ENCODE measurements at places on chromosomes 13 and 19.

DNA sequence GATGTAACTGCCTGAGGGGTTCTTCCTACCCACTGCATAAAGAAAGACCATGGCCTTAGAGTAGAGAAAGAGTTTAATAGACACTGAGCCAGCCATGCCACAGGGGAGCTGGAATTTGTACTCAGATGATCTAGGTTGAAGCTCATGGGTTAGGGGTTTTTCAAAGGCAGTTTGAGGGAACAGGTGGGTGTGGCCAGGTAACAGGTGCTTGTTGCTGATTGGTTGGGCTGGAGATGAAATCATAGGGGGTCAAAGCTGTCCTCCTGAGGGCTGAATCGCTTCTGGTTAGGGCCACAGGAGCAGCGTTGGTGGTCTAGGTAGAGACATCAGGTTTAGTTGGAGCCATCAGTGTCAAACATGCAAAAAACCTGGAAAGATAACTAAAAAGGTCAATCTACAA lies 59.2 kb upstream of the CSNK1A1L start:
- no peak for DNase-seq
- no peak overlapping the region for H3K27ac ChIP-seq
- no peaks in the 10 kb centered on the region for H3K36me3 ChIP-seq
- H3K4me1 ChIP-seq, result no peaks in the 10 kb centered on the region

- no peaks in the 10 kb centered on the region for H3K36me3 ChIP-seq
- DNase-seq, result no peak
- no peaks in the 10 kb centered on the region for H3K27me3 ChIP-seq
- no peak overlapping the region for H3K27ac ChIP-seq
- H3K4me3 ChIP-seq, result no peak overlapping the region
These were observed 11.4 kb downstream of the ZNF541 start for GRCh38 chr19:47561440-47562057.

DNA sequence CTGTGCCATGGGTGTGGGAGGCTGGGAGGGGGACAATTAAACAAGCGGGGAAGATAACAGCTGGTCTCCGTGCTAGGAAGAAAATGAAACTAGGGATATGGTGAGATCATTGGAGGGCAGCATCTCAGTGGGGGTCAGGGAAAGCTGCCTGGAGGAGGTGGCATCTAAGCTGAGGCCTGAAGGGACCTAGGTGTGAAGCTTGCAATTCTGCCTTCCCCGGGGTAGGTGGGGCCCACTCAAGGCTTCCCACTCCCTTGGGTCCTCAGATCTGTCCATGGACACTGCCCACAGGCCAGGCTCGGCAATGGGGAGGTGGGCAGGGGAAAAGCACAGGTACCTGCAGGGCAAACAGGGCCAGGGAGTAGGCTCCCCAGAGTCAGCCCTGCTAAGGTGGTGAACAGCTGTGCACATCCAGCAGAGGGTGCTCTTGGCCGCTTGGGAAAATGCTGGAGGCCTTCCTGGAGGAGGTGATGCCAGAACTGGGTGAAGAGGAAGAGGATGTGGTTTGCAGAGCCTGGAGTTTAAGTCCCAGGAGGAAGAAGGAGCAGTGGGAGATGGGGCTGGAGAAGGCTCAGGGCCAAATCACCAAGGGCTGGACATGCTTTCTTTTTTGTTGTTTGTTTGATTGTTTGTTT lies 25.7 kb upstream of the CCNE1 start:
- no peaks in the 10 kb centered on the region for H3K4me1 ChIP-seq
- no peak overlapping the region for H3K27ac ChIP-seq
- no peaks in the 10 kb centered on the region for H3K27me3 ChIP-seq
- no peaks in the 10 kb centered on the region for H3K36me3 ChIP-seq
- no peak overlapping the region for H3K4me3 ChIP-seq
- no peak for DNase-seq

DNA sequence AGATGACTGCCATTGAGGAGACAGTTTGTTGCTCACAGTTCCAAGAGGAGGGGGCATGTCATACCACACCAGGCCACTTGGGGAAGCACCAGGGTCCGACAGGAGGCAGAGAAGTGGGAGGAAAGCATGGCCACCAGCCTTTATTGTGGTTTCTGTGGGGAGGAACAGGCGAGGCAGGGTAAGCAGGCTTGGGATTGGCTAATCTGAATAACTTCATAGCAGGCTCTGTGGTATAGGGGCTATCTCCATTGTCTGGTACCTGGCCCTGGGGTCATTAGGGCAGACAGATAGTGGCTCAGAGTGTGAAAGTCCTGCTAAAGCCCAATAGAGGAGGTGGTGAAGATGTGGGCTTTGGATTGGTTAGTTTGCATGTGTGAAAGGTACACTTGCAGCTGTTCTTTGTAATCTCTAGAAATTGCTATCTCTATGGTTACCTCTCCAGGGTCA lies 35.5 kb downstream of the CBY2 start:
- H3K4me3 ChIP-seq, result no peak overlapping the region
- no peak for DNase-seq
- no peaks in the 10 kb centered on the region for H3K36me3 ChIP-seq
- no peaks in the 10 kb centered on the region for H3K4me1 ChIP-seq
- peaks cover 20% of the 10 kb centered on the region for H3K27me3 ChIP-seq

DNA sequence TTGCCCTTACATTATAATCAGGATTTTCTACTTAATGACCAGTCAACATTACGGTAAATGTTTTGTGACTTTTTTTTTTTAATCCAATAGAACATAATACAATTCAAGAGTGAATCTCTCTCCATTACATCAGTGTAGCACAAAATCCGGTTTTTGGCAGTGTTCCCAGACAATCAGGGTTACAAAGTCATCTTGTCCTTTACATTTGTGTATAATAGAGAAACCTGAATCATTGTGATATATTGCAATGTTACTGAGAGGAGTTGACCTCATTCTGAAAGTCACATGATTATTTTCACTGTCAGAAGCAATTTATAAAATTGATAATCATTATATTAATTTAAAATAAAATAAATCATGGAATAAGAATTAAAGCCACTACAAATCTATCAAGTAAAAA lies 1346.0 kb upstream of the SPRY2 start:
- DNase-seq, result no peak
- H3K27ac ChIP-seq, result no peak overlapping the region
- H3K4me3 ChIP-seq, result no peak overlapping the region
- no peaks in the 10 kb centered on the region for H3K36me3 ChIP-seq
- H3K4me1 ChIP-seq, result no peaks in the 10 kb centered on the region

All from type B pancreatic cell (in vitro differentiated cells).